Kidney tubule cell (primary cell): ENCODE measurements at places on chromosomes 13 and 19.

DNA sequence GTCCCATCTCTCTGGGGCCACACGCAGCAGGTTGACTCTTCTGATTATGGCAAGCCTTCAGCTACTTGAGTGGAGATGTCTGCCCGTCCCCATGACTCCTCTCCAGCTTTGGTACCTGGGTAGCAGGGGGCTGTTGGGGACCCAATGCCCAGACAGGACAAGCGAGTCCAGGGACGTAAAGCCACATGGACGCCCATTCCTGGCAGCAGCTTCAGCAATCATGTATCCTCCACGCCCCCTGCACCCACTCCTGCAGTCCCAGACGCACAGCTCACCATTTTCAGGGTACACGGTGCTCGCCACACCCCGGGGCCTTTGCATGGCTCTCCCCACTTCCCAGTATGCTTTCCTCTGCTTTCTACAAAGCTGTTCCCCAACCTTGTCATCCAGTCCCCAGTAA is 22.0 kb upstream of the VSTM2B start:
- no peak for DNase-seq

- DNase-seq: no peak
Observed at GRCh38 chr19:56842412-56842811, 1.9 kb upstream of the PEG3 start.

DNA sequence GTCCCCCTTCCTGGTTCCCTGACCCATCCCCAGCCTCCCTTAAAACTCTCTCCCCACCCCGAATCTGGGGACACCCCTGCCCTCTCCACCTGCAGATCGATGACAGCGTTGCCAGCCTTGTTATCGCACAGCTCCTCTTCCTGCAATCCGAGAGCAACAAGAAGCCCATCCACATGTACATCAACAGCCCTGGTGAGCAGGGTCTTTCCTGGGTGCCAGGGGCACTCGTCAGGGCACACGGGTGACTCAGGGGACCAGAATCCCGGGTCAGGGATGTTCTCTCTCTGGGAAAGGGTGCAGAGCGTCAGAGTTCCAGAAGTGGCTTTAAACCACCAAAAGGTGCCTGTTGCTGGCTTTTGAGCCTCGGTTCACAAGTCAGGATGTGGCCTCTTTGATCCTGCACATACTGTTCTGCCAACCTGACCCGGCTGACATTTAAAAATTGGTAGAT is 1.0 kb downstream of the CLPP start:
- DNase-seq: peak; percentile 25

GRCh38 chr13:65613004-65613403 is 1617.1 kb downstream of the PCDH9 start:
- DNase-seq: peak; percentile 1

GRCh38 chr19:7386308-7386707 is 37.6 kb downstream of the ARHGEF18 start:
- DNase-seq: peak; percentile 19

GRCh38 chr19:47210689-47211316 is 20.2 kb downstream of the BBC3 start:
- peak; percentile 74 for DNase-seq

- DNase-seq: no peak
Observed at GRCh38 chr13:102147353-102147752, 254.5 kb downstream of the FGF14 start.

DNA sequence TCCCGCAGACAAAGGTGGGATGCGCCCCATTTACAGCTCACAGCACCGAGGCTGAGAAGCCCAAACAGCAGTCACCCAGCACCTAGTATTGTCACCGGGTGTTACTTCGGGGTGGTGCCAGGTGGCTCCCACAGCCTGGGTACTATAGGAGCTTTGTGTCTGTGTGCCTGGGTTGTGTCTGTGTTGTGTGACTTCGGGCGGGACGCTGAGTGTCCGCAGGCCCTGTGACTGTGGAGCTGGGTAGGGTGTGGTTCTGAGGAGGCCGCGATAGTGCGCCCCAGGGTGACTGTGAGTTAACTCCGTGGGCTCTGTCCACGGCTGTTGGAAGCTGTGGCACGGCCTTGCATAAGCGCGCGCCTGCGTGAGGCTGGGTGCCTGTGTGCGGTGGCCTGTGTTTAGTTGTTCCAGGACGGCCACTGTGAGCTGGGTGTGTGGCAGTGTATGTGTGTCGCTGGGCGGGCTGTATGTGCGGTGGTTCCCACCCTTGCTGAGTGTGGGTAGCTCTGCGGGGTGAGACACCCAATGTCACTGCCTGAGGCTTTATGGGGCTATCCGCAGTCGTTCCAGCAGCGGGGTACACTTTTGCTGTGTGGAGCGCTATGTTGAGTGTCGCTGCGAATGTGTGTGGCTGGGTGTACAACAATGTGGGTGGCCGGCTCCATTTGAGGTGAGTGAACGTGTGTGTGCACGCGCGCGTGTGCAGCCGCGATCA is 559 bp upstream of the SSBP4 start:
- DNase-seq: no peak

- DNase-seq: no peak
Observed at GRCh38 chr19:27673986-27674385, 1539.0 kb downstream of the UQCRFS1 start.

DNA sequence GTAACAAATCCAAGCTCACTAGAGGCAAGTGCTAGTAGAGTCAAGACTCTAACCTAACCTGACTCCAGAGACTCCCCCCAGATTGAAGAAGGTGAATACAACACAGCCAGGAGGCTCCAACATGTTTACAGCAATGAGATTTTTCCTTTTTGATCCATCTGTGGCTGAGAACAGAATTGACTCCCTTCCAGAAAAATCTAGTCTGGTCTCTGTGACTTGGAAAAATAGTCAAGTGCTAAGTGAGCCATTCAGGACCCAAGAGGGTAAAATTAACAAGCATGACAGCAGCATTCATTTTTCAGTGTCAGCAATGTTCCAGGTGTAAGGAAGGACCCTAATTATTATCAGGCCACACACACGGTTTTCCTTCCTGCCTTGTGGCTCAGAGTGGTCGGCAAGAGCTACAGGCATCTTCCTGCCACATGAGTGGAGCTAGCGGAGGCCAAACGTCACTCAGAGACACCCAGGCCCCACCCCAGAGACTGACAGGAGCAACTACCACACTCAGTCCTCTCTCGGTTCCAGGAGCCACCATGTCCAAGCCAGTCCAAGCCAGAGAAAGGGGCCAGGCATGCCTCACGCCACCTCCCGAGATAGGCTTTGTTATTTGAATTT is 395.1 kb downstream of the FOXO1 start:
- no peak for DNase-seq

- DNase-seq: no peak
Observed at GRCh38 chr19:8557642-8558238, 19.5 kb downstream of the MYO1F start.

GRCh38 chr13:110961959-110962358 is 47.1 kb upstream of the ANKRD10 start:
- DNase-seq: no peak
